ENCODE measurements at places on chromosomes 11 and 22.

DNA sequence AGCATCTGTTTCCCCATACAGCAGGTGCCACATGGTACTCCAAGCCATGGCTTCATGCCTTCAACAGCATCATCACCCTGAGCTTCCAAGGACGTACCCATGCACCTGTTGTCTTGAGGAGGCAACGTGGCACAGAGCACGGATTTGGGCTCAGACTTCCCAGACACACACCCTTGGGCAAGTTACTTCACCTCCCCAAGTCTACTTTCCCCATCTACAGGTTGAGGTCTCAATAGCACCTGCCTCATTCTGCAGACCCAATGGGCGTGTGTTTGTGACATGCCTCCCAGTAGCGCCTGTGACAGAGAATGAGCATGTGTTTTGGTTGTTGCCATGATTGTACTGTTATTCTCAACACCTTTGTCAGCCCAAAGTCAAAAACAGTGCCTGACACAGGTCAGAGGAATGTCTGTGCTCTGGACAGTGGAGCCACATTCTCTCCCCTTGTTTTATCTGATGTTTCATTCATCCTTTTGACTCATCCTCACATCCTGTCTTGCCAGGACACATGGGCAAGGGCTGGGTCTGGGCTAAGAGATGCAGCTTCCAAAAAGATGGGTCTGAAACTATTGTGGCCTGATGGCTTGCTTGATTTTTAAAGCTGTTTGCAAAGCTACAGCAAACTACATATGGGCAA is 53.4 kb upstream of the CCND1 start:
- DNase-seq: no peak
- H3K27ac ChIP-seq: no peak overlapping the region
- H3K36me3 ChIP-seq: no peaks in the 10 kb centered on the region
- no peak overlapping the region for H3K4me3 ChIP-seq

DNA sequence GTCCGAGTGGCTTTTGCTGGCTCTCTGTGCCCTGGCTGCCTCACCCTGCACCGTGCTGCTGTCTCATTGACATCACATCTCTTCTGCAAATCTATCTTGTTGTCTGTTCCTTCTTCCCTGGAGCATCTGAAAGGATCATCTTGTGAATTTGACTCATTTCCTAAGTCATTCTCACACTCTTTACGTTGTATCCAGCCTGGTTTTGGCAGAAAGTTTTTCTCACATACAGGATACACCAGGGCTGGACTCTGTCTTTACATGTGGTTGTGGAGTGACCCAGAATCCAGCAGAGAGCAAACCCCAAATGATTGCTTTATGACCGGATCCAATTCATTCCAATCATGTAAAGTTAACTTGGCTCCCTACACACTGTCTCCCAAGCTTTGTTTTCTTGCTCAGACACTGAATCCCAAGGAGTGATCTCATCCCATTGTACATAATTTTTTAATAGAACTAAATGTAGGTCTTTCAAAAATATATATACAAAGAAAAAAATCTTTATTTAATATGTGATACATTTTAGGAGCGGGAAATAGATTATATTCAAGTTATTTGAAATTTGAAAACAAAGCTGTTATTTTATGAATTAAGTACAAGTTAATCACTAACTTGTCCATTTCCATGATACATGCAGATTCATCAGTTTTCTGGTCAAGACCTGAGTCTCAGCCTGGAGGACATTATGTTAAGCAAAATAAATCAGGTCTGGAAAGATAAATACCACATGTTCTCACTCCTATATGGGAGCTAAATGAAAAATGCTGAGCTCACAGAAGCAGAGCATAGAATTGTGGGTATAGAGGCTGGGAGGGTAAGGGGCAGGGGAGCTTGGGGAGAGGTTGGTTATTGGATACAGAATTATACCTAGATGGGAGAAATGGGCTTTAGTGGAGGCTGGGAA is 2.9 kb upstream of the RFPL1 start:
- H3K27me3 ChIP-seq: peaks cover 45% of the 10 kb centered on the region
- DNase-seq: no peak
- H3K4me1 ChIP-seq: no peaks in the 10 kb centered on the region
- H3K4me3 ChIP-seq: no peak overlapping the region
- no peak overlapping the region for H3K27ac ChIP-seq
- peaks cover 2% of the 10 kb centered on the region for H3K36me3 ChIP-seq

DNA sequence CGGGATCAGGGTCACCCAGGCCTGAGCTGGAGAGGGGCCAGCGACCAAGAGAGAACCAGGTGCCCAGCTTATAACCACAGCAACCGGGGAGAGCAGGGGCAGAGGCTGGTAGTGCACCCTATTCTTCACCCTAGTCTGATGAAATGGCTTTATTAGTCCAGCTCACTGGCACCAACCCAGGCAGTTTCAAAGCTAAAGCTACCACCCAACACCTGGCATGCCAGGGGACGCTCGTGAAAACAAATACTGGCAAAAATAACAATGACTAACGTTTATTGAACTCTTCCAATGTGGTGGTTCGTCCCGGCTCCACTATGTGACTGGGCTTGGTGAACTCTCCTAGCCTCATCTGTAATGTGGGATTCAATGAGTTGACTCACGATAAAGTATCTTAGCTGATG is 30.6 kb downstream of the SCGB1A1 start:
- no peak overlapping the region for H3K4me3 ChIP-seq
- no peak for DNase-seq
- H3K27ac ChIP-seq: no peak overlapping the region
- peaks cover 2% of the 10 kb centered on the region for H3K36me3 ChIP-seq
- peaks cover 34% of the 10 kb centered on the region for H3K27me3 ChIP-seq

GRCh38 chr11:128775468-128775867 is 81.6 kb downstream of the FLI1 start:
- H3K27me3 ChIP-seq: no peaks in the 10 kb centered on the region
- H3K27ac ChIP-seq: peak overlapping the region; percentile 87
- peak overlapping the region; percentile 29 for H3K4me3 ChIP-seq
- peaks cover 61% of the 10 kb centered on the region for H3K36me3 ChIP-seq

DNA sequence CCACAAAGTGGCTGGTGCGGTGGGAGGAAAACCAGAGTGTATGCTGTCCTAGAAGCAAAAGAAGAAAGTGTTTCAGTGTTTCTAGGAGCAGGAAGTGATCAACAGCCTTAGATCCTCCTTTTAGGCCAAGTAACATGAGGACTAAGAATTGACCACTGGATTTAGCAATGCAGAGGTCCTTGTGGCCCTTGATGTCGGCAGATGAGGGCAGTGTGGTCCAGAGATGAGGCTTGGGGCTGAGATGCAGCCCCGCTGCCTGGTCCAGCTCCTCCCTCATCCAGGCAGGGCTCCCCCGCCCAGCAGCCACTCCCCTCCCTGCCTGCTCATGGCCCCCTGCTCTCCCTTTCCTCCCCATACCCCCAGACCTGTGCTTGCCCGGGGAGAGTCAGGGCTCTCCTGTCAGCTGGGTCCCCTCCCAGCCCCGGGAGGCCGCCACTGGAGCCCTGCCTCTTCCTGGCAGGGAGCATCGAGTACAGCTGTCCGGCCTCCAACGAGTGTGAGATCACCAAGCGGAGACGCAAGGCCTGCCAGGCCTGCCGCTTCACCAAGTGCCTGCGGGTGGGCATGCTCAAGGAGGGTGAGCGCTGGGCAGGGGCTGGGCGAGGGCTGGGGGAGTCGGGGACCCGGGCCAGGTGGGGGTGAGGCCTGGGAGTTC is 3.7 kb downstream of the TRMT112 start:
- peaks cover 34% of the 10 kb centered on the region for H3K4me1 ChIP-seq
- H3K4me3 ChIP-seq: no peak overlapping the region

GRCh38 chr11:10623797-10624761 is 55.6 kb upstream of the LYVE1 start:
- H3K27me3 ChIP-seq: no peaks in the 10 kb centered on the region
- no peak overlapping the region for H3K27ac ChIP-seq
- H3K36me3 ChIP-seq: no peaks in the 10 kb centered on the region
- H3K4me1 ChIP-seq: peaks cover 13% of the 10 kb centered on the region
- no peak for DNase-seq
- H3K4me3 ChIP-seq: peak overlapping the region; percentile 29

DNA sequence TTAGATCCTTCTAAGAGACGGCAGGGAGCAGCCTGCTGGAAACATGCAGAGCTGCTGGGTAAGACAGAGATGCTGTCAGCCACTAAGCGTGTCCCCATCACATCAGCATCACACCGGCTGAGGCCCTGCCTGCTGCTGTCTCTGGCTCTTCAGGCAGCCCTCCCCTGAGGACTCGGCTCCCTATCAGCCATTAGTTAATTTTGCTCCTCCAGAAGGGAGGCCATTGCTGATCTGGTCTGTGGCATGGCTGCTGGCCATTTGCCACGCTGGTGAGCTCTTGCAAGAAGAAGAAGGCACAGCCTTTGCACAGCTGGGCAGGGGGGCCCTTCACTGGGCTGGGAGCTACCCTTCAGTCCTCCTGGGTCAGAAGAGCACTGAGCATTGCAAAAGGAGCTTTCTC is 131.2 kb upstream of the PARVA start:
- H3K4me3 ChIP-seq: no peak overlapping the region
- H3K27me3 ChIP-seq: no peaks in the 10 kb centered on the region
- no peak overlapping the region for H3K27ac ChIP-seq
- peaks cover 23% of the 10 kb centered on the region for H3K36me3 ChIP-seq

DNA sequence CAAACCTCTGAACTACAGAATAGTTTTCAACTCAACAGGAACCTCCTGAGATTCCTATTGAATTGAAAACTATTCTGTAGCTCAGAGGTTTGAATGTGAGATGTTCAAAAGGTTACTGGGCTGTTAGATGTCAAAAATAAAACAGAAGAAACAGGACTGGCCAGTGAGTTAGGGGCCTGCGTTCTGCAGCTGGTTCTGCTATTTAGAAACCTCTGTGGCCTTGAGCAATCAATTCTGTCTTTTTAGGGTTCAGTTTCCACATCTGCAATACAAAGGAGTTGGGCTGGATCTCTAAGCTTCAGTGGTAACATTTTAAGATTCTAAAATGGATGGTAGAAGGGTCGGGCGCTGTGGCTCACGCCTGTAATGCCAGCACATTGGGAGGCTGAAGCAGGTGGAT is 55.8 kb downstream of the CLMP start:
- H3K4me3 ChIP-seq: no peak overlapping the region
- H3K36me3 ChIP-seq: no peaks in the 10 kb centered on the region
- H3K27ac ChIP-seq: no peak overlapping the region
- no peak for DNase-seq

GRCh38 chr22:49257551-49257961 is 570.1 kb downstream of the BRD1 start:
- no peak for DNase-seq
- H3K4me3 ChIP-seq: no peak overlapping the region
- H3K27me3 ChIP-seq: peaks cover 32% of the 10 kb centered on the region

Data from central memory CD8-positive, alpha-beta T cell (primary cell).